ENCODE measurements at places on chromosomes 3 and 15.

DNA sequence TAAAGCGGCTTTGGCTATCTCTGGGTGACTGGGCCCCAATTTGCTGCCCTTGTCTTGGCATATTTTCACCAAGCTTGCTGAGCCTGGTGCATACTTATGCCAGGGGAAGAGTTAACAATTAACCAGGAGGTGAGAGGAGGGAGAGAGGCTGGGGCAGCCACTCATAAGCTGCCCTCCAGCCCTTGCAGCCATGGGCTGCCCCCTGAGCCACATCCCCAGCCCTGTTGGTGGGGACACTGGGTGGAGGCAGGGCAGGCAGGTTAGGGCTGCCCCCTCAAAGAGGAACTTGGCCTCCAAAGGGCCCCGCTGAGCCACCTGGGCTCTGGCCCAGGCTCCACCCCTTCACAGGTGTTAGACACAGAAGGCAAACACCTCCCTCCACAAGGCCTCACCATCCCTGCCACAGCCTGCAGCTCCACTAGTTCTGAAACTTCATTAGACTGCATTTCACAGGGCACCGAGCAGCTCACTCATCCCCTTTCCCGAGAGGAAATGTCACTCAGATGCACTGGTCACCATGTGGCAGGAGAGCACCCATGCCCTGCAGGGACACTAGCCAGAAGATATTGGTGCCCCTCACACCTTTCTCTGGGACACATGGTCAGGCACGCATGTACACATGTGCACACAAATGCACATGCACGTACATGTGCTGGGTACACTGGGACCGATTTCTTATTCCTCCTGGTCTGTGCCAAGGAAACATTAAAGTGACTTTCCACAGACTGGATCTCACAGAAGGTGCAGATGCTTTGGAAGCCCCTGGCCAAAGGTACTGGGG, 20.2 kb downstream of the AMOTL2 start:
- DNase-seq: no peak

DNA sequence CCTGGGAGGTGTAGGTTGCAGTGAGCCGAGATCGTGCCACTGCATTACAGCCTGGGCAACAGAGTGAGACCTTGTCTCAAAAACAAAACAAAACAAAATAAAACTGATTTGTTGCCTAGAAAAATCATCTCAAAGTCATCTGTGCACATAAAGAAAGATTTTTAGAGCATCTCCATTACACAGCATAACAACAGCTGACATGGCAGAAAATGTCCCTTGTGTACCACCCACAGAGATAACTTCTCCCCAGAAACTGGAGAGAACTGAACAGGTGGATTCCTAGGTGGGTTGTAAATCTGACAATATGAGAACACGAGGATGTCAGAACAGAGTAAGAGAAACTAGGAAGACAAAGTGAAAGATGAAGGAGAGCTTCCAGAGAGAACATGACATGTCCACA, 207.5 kb downstream of the SLC9A9 start:
- DNase-seq: no peak

GRCh38 chr15:37004373-37004869, 95.9 kb downstream of the MEIS2 start:
- DNase-seq: no peak

GRCh38 chr3:192866804-192867203, 50.9 kb downstream of the MB21D2 start:
- DNase-seq: no peak

- DNase-seq: no peak
Measured at GRCh38 chr3:9704347-9705322, 1.0 kb downstream of the CPNE9 start.

- DNase-seq: no peak
Measured at GRCh38 chr3:177131927-177132636, 65.2 kb downstream of the TBL1XR1 start.

- peak; percentile 34 for DNase-seq
Measured at GRCh38 chr3:172201136-172201869, 161.9 kb downstream of the FNDC3B start.

- DNase-seq: peak; percentile 20
Measured at GRCh38 chr15:77659350-77660321, 26.9 kb upstream of the LINGO1 start.

DNA sequence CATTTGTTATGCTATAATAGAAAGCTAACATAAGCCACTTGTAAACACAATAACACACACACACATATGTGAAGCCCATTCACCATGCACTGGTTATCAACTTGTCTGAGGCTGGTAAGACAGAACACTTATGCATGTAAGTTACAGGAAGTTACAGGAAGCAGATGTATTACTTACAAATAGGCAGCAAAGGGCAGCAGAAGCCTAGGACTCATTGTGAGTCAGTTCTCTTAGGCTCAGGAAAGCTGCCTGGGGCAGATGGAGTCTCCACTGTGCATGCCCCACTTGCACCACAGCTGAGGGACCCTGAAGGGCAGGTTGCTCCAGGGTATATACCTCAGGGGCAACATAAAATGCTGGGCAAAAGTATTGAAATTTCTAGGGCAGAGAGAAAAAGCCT, 748.8 kb upstream of the CCDC54 start:
- DNase-seq: no peak

DNA sequence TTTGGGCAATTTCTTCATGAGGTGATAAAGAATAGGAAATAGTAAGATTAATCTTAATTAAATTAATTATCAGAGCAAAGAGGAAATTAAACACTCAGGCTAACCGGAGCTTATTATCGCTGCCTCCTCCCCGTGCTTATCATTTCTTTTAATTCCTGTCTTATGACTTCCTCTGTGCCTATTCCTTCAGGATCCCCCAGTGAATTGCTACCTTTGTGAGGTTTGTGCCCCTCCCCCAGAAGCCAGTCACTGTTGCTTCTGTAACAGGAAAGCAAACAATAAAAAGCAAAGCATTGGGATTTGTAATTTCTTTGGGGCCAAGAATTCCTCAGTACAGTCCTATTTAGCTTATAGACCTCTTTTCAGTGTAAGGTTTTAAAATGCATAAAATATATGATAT, 164.5 kb downstream of the CADPS start:
- no peak for DNase-seq

DNA sequence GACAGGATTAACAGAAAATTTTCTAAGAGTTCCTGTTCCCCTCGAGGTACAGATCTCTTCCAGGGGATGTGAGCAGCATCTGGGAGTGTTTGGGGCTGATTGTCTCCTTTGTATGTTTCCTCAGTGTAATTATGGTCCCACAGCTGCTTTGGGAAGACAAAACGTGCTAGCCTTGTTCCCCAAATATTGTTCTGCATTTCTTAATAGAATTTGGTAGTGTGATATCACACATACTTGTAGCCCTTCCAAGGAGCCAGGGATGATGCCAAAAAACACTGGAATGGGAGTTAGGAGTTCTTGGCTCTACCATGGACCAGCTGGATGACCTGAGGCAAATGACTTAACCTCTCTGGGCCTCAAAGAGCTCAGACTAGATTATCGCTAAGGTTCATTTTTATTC, 19.0 kb upstream of the AGBL1 start:
- DNase-seq: no peak

- no peak for DNase-seq
Measured at GRCh38 chr3:25041871-25042584, 386.0 kb upstream of the RARB start.

DNA sequence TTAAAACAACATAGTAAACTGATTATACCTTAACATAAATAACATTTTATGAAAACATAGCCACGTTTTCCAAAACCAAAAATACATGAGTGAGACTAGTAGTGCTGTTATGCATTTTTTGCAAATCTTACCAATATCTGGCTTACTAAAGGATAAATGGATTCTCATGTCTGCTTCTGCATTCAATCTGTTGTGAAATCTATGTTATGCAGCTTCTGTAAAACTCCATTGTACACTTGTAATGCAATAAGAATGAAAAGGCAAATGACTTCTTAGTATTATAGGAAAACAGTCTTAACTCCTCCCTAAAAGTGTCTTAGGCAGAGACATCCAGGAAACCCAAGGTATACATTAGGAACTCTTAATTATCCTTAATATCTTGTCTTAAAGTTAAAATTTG, 330.9 kb upstream of the THBS1 start:
- no peak for DNase-seq

- no peak for DNase-seq
Measured at GRCh38 chr3:46867550-46867898, 4.3 kb upstream of the MYL3 start.

GRCh38 chr3:195033531-195034091, 237.3 kb downstream of the XXYLT1 start:
- no peak for DNase-seq

GRCh38 chr3:3288255-3288654, 108.8 kb upstream of the CRBN start:
- DNase-seq: no peak

- DNase-seq: no peak
Measured at GRCh38 chr15:63382966-63383710, 1.5 kb upstream of the CA12 start.

GRCh38 chr15:62094388-62094787, 27.6 kb downstream of the C2CD4A start:
- DNase-seq: no peak

DNA sequence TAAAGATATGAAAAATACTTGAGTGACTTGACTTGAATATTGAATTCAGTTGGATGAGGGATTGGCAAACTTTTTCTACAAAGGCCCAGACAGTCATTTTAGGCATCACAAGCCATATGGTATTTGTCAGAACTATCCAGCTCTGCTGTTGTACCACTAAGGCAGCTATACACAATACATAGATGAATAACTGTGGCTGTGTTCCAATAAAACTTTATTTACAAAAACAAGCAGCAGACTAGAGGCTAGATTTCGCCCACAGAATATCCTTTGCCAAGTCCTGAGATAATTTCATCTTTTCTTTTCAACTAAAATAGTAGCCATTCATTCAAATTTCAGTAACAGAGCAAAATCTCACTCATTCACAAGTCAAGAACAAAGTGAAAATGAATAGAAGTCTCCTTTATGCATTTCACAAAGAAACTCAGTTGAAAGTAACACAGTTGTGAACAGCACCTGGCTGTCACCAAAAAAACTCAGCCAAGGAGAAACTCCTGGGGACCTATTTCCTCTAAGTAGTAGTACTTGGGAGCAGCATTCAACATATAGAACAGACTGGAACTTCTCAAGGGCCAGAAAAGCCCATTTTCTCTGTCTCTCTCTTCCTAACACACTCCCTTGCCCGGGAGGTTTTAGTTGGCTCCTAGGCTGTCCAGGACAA, 56.3 kb downstream of the OSBPL10 start:
- no peak for DNase-seq

DNA sequence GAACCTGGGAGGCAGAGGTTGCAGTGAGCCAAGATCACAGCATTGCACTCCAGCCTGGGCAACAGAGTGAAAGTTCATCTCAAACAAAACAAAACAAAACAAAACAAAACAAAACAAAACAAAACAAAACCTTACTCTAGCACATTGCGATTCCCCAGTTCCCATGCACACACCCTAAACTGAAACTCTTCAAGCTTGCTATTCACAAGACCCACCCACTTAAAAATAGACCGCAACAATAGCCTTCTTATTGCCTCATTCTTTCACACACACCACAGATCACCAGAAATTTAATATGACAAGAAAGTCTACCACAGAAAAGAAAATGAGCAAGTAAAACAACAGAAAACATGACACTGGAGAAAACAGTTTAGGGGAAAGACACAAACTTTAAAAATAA, 598.4 kb downstream of the FHIT start:
- DNase-seq: no peak

DNA sequence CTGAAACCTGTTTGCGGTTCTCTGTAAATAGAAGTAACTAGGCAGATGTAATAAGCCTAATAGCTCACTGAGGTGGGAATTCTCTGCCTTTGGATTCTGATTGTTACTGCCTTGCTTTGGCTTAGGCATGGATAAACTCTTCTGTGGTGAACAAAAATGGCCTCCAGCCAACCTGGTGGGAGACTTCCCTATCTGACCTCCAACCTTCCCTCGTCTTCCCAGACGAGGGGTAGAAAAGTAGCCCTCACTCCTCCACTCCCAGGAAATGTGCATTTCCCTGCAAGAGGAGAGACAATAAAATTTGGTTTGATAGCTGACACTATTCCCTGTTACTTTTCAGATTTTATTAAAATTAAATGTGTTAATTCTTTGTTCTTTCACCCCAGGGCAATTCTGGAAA, 606 bp upstream of the CD96 start:
- DNase-seq: no peak

DNA sequence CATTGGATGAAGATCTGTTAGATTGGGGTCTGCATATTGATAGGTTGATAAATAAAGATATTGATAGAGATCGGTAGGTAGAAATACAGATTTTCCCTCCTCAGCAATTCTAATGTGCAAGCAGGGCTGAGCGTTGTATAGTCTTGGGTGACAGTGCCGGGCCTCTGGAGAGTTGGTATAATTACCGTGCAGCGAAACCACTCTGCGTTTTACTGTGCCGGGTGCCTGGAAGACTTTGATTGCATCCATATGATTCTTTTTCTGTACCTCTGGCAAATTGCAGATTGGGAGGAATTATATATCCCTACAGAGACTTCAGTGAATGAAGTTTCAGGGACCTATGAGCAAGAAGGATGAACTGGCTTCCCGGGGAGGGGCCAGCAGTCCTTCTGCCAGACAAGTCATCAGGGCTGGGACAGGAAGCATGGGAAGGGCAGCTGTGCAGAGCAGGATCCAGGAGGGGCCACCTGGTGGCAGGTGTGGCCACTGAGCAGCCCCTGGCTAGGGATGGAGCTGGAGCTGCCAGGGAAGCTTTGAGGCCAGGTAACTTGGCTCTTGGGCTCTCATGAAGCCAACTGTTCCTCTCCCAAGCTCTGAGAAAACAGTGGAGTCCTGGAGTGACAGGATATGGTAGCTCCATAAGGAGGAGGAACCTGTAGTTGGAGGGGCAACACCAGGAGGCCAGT, 132.5 kb downstream of the APBA2 start:
- DNase-seq: no peak

DNA sequence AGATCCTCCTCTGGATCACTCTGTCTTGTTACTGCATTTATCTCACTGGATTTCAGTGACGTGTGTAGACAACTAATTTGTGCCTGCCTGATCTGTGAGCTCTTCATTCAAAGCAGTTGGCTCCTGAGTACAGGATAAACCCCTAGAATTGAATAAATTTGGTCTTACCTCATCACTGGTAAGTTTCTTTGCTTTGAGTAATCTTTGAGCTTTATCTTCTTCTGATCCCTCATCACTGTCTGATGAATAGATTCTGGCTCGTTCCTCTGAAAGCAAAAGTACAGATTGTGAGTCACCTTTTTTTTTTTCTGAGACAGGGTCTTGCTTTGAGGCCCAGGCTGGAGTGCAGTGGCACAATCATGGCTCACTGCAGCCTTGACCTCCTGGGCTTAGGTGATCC, 24.5 kb downstream of the LEO1 start:
- no peak for DNase-seq

GRCh38 chr3:42713747-42714146, 11.1 kb upstream of the HHATL start:
- no peak for DNase-seq

- DNase-seq: no peak
Measured at GRCh38 chr15:29805043-29805707, 17.1 kb downstream of the TJP1 start.

All from hematopoietic multipotent progenitor cell treated with erythropoietin and hydrocortisone succinate and interleukin-3 and kit ligand, for 17 days (in vitro differentiated cells).